ENCODE measurements at places on chromosomes 13 and 19.

DNA sequence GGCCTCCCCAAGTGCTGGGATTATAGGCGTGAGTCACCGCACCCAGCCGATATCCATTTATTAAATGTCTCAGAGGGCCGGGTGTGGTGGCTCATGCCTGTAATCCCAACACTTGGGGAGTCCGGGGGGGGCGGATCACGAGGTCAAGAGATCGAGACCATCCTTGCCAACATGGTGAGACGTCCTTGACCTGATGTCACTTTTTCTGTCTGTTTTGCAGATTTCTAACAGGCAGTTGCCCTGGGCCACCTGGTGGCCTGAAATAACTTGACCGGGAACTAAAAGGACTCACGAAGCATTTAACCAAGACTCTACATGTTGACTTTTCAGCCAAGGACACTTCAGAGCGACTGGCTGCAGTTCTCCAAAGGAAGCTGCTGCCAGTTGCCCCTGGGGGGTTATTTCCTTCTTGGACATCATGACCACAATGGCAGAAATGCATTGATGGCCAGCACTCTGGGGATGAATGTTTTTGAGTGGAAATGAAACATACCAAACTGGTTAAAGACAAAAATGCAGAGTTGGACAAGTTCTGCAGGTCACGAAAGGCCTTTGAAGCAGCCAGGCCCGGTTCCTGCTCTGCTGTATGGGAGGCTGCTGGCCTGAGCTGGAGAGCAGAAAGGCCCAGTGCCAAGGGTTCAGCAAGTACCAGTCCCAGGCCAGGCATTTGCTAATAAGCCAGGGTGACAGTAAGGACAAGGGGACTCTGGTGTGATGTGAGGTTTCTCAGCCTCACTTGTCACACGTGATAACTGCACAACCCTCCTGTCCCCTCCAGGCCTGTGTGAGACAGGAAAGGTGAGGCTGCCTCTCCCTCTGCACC is 8.3 kb downstream of the ZNF837 start:
- DNase-seq, result no peak

DNA sequence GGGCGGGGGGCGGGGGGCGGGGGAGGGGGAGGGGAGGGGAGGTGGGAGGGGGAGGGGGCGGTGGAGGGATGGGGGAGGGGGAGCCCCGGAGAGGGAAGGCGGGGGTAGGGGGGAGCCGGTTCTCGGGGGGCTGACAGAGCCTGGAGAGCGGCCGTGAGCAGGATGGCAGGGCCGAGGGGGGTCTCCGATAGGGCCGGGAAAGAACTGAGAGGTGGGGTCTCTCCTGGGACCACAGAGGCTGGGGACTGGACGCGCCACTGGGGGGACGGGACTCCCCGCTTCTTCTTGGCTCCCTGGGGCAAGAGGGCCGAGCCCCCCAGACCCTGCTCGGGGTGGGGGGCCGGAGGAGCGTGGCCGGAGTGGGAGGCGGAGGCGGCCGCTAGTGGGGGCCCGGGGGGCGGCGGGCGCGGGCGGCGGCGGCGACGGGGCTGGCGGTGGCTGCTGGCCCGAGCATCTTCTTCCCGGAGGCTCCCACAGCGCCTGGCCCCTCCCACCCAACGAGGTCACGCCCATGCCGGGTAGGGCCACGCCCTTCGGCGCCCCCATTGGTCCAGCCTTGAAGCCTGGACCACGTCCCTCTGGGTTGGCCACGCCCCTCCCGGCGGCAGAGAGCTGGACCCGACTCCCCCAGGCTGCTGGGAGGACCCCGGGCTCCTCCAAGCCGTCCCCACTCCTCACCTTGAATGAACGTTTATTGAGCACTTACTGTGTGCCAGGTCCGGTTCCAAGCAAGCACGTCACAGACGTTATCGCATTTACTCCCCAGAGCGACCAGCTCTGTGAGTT is at the start of gene NOVA2:
TSS of gene NOVA2 (minus strand) at position 313 of the 786 bp plus-strand sequence. CDS start 514 bp downstream, outside the sequence.
- DNase-seq, result peak; percentile 40

DNA sequence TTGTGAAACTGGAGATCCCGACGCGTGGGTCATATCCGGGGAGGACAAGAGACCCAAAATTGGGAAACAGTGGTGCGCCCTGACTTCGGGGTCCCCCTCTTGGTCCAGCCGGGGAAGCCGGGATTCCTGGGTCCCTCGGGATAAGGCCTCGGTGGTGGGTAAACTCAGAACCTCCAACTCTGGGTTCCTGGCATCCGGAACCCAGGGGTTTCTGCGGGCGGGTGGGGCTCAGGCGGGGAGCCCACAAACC is 688 bp downstream of the ZFP36 start:
- no peak for DNase-seq

DNA sequence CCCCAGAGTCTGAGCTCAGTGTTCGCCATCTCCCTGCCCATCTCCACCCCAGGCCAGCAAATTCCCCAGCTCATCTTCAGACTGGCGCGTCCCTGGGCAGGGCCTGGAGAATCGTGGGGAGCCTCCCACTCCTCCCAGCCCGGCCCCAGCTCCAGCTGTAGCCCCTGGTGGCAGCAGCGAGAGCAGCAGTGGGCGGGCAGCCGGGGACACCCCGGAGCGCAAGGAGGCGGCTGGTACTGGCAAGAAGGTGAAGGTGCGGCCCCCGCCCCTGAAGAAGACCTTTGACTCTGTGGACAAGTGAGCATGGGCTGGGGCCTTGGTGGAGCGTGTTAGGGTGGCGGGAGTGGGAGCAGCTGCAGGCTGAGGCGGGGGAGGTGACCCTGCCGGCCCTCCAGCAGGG is 8.4 kb upstream of the PRR19 start:
- no peak for DNase-seq

GRCh38 chr13:32707471-32707870 is 121.2 kb downstream of the PDS5B start:
- DNase-seq, result no peak

DNA sequence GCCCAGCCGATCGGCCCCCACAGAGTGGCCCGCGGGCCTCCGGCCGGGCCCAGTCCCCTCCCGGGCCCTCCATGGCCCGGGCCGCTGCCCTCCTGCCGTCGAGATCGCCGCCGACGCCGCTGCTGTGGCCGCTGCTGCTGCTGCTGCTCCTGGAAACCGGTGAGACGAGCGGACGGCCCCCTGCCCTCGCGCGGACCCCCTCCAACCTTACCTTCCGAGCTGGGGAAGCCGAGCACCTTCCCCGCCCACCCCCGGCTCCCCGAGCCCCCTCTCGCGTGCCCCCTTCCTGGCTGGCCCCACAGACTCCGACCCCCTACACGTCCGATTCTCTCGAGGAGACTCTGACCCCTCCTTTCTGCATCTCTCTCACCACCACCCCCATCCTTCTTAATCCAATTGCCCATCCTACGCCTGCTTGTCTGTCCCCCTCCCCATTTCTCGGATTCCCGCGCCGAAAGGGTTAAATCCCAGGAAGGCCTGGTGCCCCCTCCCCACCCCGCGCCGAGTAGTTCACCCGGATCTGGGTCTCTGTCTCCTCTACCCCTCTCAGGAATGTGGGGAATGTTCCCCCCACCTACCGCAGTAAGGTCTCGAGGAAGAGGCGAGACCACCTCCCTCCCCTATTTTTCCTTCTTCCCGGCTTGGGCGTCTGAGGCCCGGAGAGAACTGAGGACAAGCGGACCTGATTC is 502 bp downstream of the NECTIN2 start:
- DNase-seq, result no peak

- DNase-seq, result no peak
Measured at GRCh38 chr13:39784347-39784746, 128.9 kb downstream of the COG6 start.

All from NCI-H1092 treated with DMSO at 0.1 percent for 48 hours (cell line).